Transverse colon (tissue), 4 donors: ENCODE measurements at places on chromosomes 2 and 18.

GRCh38 chr2:65798641-65799040 lies 366.2 kb upstream of the SPRED2 start:
- no peak overlapping the region for H3K27ac ChIP-seq
- no peaks in the 10 kb centered on the region for H3K27me3 ChIP-seq
- no peaks in the 10 kb centered on the region for H3K4me1 ChIP-seq
- no peak for DNase-seq

GRCh38 chr2:168157926-168158325 lies 89.5 kb downstream of the STK39 start:
- no peak overlapping the region for H3K27ac ChIP-seq
- H3K36me3 ChIP-seq: no peaks in the 10 kb centered on the region
- H3K4me1 ChIP-seq: peaks cover 3% of the 10 kb centered on the region
- no peak overlapping the region for H3K4me3 ChIP-seq
- DNase-seq: no peak

GRCh38 chr2:109446278-109447131 lies 167.3 kb downstream of the SEPTIN10 start:
- no peak overlapping the region for H3K4me3 ChIP-seq
- no peaks in the 10 kb centered on the region for H3K4me1 ChIP-seq
- DNase-seq: no peak
- H3K36me3 ChIP-seq: no peaks in the 10 kb centered on the region
- H3K27ac ChIP-seq: peak overlapping the region; percentile 17

DNA sequence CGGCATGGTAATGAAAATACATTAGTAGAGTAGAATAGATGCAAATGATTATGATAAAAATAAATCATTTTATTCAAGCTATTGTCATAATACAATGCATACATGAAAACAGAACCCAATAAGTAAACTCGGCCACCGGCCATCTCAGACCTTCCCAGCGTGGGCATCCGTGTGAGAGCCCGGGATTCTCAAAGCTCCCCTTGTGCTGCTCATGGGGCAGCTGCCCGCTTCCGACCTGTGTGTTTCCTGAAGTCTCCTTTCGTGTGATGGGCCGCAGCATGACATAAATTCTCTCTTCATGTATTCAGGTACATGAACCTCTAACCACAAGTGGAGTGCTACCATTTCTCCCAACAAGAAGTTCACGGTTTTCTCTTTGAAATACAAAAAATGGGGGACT lies 13.5 kb upstream of the CNDP2 start:
- peaks cover 11% of the 10 kb centered on the region for H3K4me1 ChIP-seq
- H3K27me3 ChIP-seq: no peaks in the 10 kb centered on the region
- no peaks in the 10 kb centered on the region for H3K36me3 ChIP-seq
- H3K4me3 ChIP-seq: no peak overlapping the region

DNA sequence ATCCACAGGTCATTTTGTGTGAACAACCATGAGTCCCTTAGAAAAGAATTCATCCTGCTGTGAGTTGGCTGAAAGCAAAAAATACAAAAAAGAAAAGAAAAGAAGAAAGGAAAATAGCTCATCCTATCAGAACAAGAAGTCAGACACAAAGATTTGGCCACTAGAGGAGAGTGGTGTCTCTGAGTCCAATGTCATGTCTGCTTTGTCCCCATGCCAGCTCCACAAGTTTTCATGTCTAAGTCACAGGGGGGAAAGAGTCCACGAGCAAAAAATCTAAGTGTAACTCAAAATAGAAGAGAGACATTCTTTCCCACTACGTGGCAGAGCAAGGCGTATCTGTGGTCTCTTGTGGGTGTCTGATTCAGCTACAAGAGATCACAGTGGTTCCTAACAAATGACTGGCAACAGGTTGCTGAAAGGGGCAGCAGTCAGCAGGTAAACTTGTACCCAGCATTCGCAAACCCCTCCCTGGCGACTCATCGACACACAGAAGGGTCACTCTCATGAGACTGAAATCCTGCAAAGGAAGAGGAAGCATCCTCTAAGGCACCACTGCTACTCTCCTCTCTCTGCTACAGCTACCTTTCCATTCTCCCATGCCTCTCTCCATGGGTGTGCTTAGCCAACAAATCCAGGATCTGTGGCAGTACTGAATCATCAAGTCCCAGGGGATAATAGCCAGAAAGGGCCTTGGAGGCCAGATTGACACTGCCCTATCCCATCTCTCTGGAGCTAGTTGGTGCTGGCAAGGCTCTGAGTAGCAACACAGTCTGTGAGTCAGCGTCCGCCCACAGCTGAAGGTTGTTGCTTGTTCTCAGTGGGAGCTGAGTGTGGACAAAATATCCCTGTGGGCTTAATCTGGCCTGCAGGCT lies 123.0 kb upstream of the SLC39A10 start:
- no peaks in the 10 kb centered on the region for H3K4me1 ChIP-seq
- no peaks in the 10 kb centered on the region for H3K36me3 ChIP-seq
- H3K27me3 ChIP-seq: no peaks in the 10 kb centered on the region
- H3K27ac ChIP-seq: no peak overlapping the region

- H3K27ac ChIP-seq: no peak overlapping the region
- no peak overlapping the region for H3K4me3 ChIP-seq
- no peak for DNase-seq
- no peaks in the 10 kb centered on the region for H3K36me3 ChIP-seq
- H3K27me3 ChIP-seq: no peaks in the 10 kb centered on the region
Observed at GRCh38 chr2:196073521-196073920, 4.9 kb upstream of the DNAH7 start.

DNA sequence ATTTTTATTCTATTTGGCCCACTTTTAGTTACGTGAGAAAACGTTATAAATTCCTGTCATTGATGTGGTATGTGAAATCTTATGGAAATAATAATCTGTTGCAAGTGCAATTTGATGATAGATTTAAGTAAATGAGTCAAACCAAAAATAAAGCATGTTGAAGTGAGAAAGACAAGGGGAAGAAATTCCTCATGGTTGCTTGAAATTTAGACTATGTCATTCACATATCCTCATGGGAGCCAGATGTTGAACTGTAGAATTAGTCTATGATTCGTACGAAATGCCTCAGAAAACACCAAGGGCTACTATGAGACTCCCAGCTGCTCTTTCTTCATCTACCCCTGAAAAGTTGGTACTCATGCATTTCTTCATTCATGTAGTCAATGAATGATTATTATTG lies 55.7 kb downstream of the KLHL14 start:
- H3K4me1 ChIP-seq: no peaks in the 10 kb centered on the region
- H3K27me3 ChIP-seq: no peaks in the 10 kb centered on the region
- no peak overlapping the region for H3K27ac ChIP-seq
- DNase-seq: no peak
- H3K4me3 ChIP-seq: no peak overlapping the region
- no peaks in the 10 kb centered on the region for H3K36me3 ChIP-seq
